ENCODE measurements at places on chromosomes 5 and 9. TPM values are rescaled to one million over a fixed set of nuclear protein-coding genes. Genes with fewer than 3 reads are reported as not detected.

GRCh38 chr5:73728493-73729273 lies 102.7 kb downstream of the ARHGEF28 start:
- no peak for DNase-seq

- no peak for DNase-seq
These were observed 21.9 kb upstream of the PLIN2 start for GRCh38 chr9:19149230-19149629.

GRCh38 chr5:120769312-120769872 lies 305.3 kb downstream of the PRR16 start:
- DNase-seq, result no peak

Gene SPINK14
- not detected for total RNA-seq

Gene CDC25C
- not detected for total RNA-seq

- DNase-seq, result no peak
These were observed 3.0 kb upstream of the IFNW1 start for GRCh38 chr9:21144603-21145002.

GRCh38 chr5:121055586-121055985 lies 591.5 kb downstream of the PRR16 start:
- no peak for DNase-seq

GRCh38 chr9:5953743-5954707 lies 61.4 kb downstream of the RANBP6 start:
- no peak for DNase-seq

Gene SPATA31D4
- total RNA-seq, result not detected

- DNase-seq, result no peak
These were observed 48.8 kb downstream of the PRRT1B start for GRCh38 chr9:131593936-131594665.

DNA sequence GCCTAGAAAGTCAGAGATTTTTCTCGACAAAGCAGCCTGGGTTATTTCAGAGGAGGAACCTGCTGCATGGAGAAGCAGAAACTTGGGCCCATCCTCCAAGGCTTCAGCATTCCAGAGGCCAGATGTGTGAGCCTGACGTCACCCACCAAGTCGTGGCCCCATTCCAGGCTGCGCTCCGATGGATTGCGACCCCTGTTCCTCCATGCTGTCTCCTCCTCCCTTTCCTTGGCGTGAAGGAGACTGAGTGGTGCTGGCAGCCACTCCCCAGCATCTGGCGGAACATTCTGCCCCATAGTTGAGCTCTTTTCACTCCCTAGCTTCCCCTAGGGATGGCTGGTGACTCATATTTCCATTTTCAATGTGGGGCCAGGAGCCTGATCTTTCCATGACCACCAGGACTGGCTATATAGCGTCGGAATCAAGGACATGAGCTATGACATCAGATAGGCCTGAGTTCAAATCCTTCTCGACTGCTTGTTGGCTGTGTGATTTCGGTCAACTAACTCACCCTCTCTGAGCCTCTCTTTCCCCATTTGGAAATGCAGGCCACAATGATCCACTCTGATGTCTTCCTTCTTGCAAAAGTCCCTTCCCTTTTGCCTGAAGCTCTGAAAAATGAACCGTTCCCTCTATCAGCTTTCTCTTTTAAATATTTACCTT lies 24.5 kb upstream of the DUSP1 start:
- peak; percentile 91 for DNase-seq

DNA sequence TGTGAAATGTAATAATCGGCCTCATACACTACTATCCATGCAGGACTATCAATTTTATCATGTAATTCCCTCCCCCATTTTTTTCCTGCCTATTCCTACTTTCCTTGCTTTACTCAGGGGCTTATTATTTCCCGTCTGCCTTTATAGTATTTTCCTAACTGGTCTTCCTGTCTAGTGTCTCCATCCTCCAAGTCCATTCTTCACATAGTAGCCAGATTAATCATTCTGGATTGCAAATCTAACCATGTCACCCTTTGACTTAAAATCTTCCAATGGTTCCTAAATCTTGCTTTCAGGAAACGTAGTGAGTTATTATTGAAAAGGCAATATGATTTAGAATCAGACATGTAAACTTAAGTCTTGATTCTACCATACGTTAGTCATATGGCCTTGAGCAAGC lies 307.4 kb upstream of the HAPLN1 start:
- no peak for DNase-seq

Gene PLPP6
- total RNA-seq, result 11.4 TPM

Gene GLRA1
- not detected for total RNA-seq

Gene PTPN3
- 36.4 TPM for total RNA-seq

GRCh38 chr5:102306121-102306520 lies 10.0 kb upstream of the SLCO4C1 start:
- no peak for DNase-seq

DNA sequence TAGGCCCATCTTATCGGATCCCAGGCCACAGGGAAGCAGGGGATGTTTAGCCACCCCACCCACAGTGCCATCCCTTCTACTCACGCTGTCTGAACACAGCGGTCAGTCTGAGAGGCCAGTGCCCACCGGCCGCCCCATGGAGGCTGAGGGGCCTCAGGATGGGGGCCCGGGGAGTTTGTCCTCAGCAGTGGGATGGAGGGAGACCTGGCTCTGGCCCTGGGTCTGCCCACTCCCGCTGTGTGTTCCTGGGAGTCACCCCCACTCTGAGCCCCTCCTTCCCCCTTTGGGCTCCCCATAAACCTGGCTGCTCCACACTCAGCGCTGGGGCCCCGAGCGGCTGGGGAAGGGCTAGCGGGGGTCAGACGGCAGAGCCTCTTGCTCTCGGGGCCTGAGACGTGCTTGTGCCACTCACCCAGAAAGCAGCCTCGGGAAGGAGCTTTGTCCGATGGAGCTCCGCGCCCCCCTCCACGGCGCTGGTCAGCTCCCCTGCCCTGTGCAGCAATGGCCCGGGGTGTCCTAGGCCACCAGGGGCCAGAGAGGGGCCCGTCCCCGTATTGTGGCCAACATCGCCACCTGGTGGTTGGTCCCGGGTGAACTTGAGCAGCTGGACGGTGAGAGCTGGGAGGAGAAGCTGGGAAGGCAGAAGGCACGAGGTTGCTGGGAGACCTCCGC lies 10.9 kb upstream of the LAMC3 start:
- DNase-seq, result peak; percentile 63

- no peak for DNase-seq
These were observed 42.2 kb upstream of the FSD1L start for GRCh38 chr9:105405514-105406131.

GRCh38 chr5:71783891-71784290 lies 64.8 kb downstream of the CARTPT start:
- DNase-seq, result no peak

Gene CD14
- 17.3 TPM for total RNA-seq

DNA sequence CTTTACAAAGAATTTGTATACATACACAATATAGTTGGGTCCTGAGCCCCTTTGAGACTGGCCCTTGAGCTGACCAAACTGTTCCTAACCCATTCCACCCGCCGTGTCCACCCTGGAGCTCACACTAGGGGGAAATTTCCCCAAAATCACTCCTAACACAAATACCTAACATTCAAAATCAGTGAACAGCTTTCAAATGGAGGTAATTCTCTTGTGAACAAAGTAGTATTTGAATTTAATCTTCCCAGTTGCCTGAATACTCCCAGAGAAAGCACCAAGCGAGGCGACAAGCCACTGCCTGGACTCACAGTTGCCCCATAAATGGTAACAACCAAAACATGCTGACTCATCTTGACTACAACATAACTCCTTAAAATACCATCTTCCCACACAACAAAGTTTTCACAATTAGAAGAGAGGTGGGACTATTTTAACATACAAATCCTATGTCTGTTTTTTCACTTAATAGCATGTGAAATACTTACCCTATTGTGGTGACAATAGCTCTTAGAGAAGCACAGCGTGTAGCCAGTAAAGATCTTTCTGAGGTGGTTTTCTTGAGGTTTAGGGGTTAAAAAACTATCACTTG lies 31.7 kb upstream of the SCAMP1 start:
- DNase-seq, result no peak

- DNase-seq, result peak; percentile 24
These were observed 1.1 kb upstream of the OBP2B start for GRCh38 chr9:133210202-133210532.

GRCh38 chr9:116094846-116095245 lies 58.7 kb upstream of the PAPPA start:
- no peak for DNase-seq

- DNase-seq, result no peak
These were observed 129.8 kb downstream of the GADD45G start for GRCh38 chr9:89734600-89735041.

GRCh38 chr9:29212397-29213387 lies 1639.4 kb upstream of the C9orf72 start:
- no peak for DNase-seq

GRCh38 chr5:179377421-179378115 lies 32.3 kb upstream of the ADAMTS2 start:
- peak; percentile 38 for DNase-seq

- DNase-seq, result no peak
These were observed 11.3 kb upstream of the LOX start for GRCh38 chr5:122089096-122090013.

DNA sequence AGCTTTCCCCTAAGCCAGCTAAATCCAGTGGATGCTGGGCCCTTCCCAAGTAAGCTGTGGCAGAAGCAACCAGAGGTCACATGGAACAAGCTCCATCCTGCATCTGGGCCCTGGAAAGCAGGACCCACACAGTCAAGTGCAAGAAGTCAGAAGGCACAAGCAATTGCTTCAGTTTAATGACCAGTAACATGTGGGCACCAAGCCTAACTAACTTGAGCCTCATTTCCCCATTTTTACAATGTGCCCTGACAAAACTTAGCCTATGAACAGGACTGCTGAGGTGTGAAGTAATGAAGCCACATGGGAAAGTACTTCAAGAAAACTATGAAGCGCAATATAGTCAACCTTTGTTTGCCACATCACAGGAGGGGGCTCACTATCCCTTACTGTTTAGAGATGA lies 90.5 kb downstream of the TLE1 start:
- no peak for DNase-seq

Gene C8G
- 1.6 TPM for total RNA-seq

Gene ST8SIA4
- total RNA-seq, result 6.5 TPM

GRCh38 chr9:95777136-95777535 lies 98.4 kb upstream of the ERCC6L2 start:
- no peak for DNase-seq

DNA sequence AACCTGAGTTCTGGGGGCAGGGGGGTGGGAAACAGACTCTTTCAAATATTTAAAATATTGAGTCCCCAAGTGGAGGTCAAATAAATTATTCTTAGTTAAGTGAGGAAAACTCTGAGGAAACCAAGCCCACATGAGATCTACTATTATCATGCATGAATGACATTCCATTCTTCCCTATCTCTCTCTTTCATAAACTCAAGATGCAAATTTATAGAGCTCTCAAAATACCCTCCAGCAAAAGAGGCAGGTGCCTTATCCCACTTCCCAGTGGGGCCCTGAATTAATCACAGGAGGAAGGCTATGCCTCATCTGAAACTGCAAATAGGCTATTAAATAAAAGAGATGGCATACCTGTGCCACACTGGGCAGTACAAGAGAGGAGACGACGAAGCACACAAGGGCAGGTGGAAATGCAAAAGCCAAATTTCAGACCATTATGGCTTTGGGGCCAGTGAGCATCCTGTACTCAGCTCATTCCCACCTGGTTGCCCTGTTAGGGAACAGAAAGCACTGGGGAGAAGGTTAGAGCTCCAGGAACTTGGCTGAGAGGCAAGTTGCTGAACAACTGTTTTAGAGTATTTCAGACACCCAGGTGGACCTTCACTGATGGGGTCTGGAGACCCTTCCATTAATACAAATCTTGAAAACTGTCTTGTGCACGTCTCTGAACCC lies 102.2 kb upstream of the EQTN start:
- DNase-seq, result no peak

DNA sequence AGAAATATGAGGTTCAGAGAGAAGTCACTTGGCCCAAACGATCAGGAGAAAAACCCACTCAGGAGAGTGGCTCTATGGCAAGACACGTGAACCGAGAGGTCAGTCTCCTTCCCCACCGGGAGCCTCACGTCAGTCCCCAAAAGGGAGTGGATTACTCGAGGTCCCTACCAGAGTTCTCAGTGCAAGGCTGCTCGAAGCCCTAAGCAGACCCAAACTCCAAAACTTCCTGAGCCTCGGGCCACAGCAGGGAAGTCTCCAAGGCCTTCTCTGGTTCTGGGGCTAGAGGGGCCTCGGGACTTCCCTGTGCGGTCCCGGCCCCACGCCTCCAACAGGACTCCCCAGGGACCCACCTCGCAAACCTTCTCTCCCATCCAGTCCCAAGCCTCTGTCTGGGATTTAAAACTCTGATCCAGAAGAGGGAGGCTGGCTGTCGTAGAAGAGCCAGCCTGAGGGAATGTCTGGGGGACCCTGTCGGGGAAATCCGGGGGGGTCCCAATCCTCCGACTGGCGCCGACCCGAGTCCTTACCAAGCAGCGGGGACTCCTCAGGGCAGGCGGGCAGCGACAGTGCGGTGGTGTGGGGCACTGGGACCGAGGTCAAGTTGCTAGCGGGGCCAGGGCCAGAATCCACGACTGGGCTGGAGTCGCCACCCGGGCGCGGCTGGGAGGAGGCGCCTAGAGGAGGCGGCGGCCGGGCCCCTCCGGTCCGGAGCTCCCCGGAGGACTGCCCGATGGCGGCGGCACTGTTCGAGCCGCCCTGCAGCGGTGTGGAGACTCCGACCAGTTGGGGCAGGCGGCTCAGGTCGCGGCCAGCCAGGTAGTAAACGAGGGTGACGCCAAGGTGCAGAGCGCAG lies 679 bp downstream of the B4GALT1 start:
- no peak for DNase-seq

Gene FOXE1
- total RNA-seq, result 0.42 TPM

Gene LURAP1L
- total RNA-seq, result 6.6 TPM

DNA sequence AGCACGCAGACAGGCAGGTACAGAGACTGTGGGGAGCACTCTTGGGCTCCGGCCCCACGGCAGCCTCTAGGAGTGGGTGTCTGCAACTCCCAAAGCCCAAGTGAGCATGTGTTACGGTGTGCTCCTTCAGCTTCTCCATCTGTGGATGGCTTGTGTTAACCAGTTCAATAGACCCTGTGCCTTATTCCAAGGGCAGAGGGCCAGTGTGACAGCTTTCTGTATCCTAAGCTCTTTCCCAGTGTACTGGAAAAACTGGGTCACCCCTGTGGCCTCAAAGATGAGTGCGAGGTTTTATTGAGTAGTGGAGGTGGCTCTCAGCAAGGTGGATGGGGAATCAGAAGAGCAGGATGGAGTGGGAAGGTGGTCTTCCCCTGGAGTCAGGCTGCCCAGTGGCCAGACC lies 78.3 kb downstream of the ADAMTS16 start:
- no peak for DNase-seq

DNA sequence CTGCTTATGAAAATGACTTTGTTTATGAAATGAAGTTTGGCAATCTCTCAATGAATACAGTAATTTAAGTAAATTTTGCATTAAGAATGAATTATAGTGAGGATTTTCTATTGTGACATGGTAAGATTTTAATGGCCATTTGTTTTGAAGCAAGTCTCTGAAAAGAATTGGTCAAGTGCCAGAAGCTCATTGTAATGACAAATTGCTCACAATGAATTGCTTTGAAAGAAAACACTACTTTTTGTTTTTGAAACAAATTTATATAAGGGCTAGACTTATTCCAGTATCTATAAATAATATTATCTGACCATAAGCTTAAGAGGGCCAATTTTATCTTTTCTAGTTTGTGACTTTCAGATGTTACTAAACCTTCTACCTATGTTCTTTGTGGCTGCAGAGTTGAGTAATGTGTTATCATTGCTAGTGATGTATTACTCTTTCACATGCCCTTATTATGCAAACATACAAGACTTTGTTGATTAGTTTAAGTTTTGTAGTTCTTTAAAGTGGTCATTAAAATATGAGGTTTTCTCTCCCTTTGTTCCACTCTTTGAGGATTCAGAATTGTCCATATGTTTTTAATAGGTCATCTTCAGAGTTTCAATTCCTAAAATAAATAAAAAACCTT lies 93.0 kb upstream of the ZNF608 start:
- DNase-seq, result no peak

GRCh38 chr5:176740702-176741496 lies 69.5 kb upstream of the UNC5A start:
- DNase-seq, result peak; percentile 35
